ENCODE measurements at places on chromosomes 3 and 15. TPM values are rescaled to one million over a fixed set of nuclear protein-coding genes. Genes with fewer than 3 reads are reported as not detected.

DNA sequence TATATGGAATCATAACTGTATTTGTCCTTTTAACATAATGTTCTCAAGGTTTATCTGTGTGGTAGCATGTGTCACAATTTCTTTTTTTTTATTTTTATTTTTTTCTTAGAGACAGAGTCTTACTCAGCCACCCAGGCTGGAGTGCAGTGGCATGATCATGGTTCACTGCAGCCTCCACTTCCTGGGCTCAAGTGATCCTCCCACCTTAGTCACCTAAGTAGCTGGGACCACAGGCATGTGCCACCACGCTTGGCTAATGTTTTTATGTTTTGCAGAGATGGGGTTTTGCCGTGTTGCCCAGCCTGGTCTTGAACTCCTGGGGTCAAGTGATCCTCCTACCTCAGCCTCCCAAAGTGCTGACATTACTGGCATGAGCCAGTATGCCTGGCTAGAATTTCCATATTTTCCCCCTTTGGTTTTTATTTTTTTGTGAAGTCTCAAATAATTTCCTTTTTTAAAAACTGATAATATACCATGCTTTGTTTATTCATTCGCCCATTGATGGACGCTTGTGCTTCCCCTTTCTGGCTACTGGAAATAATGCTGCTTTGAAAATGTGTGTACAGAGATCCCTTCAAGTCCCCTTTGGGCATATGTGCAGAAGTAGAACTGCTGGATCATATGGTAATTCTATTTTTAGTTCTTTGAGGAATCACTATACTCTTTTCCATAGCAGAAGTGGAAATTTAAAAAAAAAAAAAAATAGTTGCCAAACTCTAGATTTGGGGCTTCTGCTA is 28.4 kb downstream of the TMEM40 start:
- DNase-seq, result no peak

GRCh38 chr15:57148262-57148661 is 228.0 kb upstream of the CGNL1 start:
- DNase-seq, result no peak

- no peak for DNase-seq
Measured at GRCh38 chr15:80885016-80885579, 104.5 kb downstream of the MESD start.

DNA sequence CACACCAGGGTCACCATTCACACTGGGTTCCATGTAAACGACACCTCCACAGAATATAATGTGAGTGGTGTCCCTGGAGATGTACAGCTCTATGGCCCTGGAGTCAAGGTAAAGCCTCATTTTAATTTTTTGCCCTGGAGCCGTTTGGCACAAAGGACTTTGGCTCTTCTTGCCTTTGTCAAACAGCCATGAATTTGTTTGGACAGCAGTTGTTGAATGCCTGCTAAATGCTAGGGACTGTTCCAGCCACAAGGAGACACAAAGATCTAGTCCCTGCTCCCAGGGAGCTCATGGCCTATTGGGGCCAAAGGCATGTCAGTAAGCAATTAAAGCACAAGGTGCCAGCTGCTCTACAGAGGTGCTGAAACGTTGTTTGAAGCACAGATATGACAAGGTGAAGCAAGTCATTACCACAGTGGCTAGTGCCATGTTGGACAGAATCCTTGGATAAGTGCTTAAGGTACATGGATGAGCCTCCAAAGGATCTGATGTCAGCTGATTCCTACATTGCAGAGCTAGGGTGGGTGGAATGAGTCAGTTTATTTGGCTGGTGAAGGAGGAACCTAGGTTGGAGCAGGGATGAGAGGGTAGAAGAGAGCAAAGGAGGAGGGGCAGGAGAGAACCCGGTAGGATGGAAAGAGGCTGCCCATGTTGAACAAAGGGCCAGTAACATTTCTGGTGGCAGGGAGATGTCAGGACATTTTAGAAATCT is 171.9 kb upstream of the CTDSPL start:
- DNase-seq, result no peak

DNA sequence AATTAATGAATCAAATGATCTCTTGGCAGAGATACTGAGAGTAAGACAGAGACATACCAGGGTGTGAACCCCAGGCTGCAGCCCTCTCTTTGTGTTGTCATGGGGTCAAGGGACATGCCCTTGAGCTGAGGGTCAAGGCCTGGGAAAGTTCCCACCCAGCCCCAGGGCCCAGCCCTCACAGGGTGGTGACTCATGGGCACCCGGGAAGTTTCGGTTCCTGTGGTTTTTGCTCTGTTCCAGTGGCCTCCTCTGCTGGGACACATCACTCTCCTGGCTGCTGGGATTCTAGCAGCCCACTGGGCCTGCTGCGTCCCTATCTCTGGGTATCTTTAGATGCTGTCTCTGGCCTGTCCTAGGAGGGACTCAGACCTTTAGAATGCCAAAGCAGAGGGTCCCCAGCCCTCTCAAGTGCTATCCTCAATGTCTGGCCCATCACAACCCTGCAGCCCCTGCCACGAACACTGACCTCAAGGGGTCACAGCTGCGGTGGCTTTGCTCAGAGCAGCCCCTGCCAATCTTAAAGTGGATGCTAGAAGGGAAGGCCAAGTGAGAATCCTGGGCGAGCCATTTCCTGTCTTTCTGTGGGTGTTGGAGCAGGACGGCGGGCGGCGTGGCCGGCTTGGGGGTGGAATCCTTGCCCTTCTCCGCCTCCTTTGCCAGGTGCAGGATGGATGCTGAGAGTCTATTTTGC is 148.4 kb upstream of the TLE3 start:
- DNase-seq, result no peak

DNA sequence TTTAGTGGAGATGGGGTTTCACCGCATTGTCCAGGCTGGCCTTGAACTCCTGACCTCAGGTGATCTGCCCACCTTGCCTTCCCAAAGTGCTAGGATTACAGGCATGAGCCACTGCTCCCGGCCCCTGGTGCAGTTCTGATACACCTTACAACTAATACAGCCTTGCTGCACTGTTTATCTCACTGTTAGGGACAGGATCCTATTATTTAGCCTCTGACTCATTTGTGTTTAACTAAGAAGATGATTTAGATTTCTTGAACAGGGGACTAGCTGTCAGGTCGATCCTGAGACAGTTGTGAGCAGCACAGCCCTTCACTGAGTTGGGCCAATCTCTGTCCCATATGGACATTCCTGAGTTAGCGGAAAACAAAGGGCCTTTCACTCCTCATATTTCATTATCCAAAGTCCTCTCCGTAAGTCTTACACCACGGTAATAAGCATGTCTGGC is 19.2 kb downstream of the GYG1 start:
- no peak for DNase-seq

PPP2R3A gene
- total RNA-seq, result 7.5 TPM

CCR3 gene
- not detected for total RNA-seq

FAM98B gene
- total RNA-seq, result 7.0 TPM

ATP2B2 gene
- not detected for total RNA-seq

FHIT gene
- 1.1 TPM for total RNA-seq

Measured in pulmonary artery endothelial cell (primary cell).